ENCODE measurements at places on chromosomes 3 and 15. TPM values are rescaled to one million over a fixed set of nuclear protein-coding genes. Genes with fewer than 3 reads are reported as not detected.

GNAT1 gene
- not detected for polyA plus RNA-seq

POPDC2 gene
- 4.5 TPM for polyA plus RNA-seq

SEMA5B gene
- polyA plus RNA-seq: 29.4 TPM

DYNLT2B gene
- polyA plus RNA-seq: 34.3 TPM

ALDH1A2 gene
- polyA plus RNA-seq: 269 TPM

PIF1 gene
- polyA plus RNA-seq: 9.1 TPM

Measured in left renal pelvis (tissue), 4 donors.